Right ventricle myocardium superior (tissue), 1 donor: ENCODE measurements at places on chromosomes 7 and 10.

DNA sequence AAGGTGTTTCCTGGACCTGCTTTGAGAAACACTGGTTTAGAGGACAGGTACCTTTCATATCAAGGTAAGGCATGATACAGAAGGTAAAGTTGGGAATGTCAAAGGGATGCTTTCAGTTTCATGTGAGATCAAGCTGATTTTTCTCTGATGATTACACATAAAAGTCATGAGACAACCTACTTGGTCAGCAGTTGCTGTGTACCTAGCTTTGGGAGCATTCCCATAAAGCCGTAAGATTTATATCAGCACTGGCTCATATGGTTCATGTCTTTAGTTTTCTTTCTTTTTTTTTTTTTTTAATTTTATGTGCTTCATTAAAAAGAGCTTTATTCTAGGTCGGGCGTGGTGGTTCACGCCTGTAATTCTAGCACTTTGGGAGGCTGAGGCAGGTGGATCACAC is 265.3 kb upstream of the LRGUK start:
- no peak for DNase-seq

- DNase-seq: no peak
These were observed 42.4 kb upstream of the HGF start for GRCh38 chr7:81811956-81812865.

DNA sequence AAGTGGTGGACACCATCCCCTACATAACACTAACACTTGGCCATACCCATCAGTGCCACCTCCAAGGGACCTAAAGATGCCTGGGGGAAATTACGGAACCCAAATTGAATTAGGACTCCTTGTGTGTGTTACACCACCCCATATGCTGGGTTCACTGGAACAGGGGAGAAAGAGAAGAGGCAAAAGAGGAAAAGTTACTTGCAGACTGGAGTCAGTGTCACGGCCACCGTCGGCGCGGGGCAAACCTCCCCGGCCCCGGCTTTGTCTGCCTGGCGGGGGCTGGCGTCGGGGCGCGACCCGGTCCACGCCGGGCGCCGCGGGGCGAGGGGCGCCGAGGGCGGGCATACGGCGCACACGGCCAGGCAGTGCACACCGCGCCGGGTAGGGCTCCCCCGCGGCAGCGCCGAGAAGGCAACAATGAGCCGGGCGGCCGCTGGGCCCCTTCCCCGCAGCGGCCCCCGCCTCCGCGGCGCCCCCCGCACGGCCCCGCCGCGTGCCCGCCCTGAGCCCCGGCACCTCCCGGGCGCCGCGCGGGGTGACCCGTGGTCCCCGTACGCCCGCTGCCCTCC is 171.1 kb downstream of the FAM107B start:
- DNase-seq: no peak

GRCh38 chr7:7772397-7772821 is 54.0 kb upstream of the RPA3 start:
- DNase-seq: no peak

- no peak for DNase-seq
These were observed 107.3 kb downstream of the SMURF1 start for GRCh38 chr7:99036546-99037111.

DNA sequence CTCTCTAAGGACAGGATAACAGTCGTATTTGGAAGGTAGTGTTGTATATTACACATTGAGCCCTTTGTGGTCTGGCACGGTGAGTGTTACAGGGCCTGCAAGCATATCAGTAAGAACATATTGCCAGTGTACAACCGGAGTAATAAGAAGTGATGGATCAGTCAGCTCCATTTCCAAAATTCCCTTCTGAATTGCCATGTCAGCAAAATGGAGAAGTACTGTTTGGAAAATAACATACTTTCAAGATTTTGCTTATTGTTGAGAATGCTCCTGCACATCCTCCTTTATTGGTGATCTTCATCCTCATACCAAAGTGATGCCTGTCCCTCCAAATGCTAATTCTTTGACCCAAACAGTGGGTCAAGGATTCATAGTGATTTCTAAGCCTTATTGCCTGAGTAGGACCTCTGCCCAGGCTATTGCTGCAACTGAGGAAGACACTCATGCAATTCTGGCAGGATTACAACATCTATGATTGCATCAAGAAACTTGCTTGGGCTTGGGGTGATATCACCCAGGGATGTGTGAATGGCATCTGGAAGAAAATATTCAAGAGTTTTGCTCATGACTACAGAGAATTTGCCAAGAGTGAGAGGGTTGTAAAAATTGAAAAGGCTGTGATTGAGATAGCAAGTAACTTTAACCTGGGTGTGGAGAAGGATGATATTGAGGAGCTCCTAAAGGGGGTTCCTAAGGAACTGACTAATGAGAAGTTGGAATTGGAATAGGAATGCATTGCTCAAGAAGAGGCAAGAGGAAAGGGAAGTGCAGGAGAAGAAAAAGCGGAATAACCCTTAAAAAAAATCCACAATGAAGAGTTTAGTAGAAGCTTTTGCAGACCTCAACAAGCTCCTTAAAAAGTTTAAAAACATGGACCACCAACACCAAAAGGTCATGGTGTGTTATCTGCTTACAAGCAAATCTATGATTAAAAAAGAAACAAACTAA is 452.2 kb upstream of the SORCS1 start:
- DNase-seq: no peak

DNA sequence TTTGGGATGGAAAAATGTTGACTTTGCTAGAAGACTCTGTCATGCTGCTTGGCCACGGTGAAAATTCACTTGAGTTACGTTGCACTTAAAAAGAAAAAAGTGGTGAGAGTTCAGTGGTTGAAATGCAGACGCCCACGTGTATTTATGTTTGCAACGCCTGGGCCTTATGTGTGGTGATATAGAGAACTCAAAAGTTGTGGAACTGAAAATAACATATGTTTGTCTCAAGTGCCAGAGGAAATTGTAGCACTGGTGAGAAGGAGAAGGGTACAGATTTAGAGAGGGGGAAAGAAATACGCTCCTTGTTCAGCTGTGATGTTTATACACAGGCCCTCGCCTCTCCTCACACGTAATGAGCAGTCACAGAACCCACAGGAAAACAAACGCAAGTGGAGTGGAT is 73.6 kb downstream of the EMX2 start:
- DNase-seq: no peak

GRCh38 chr10:128047351-128047750 is 78.9 kb downstream of the MKI67 start:
- DNase-seq: peak; percentile 86

GRCh38 chr7:69109879-69110278 is 488.4 kb upstream of the AUTS2 start:
- DNase-seq: no peak

GRCh38 chr7:32536585-32536984 is 41.3 kb downstream of the AVL9 start:
- DNase-seq: no peak

GRCh38 chr10:8534891-8535290 is 480.4 kb downstream of the GATA3 start:
- no peak for DNase-seq

- DNase-seq: no peak
These were observed 81.8 kb downstream of the SEMA3A start for GRCh38 chr7:84112771-84113170.
